ENCODE measurements at places on chromosomes 13 and 19.

GRCh38 chr19:15564534-15565168, 50.4 kb upstream of the CYP4F8 start:
- DNase-seq = no peak

DNA sequence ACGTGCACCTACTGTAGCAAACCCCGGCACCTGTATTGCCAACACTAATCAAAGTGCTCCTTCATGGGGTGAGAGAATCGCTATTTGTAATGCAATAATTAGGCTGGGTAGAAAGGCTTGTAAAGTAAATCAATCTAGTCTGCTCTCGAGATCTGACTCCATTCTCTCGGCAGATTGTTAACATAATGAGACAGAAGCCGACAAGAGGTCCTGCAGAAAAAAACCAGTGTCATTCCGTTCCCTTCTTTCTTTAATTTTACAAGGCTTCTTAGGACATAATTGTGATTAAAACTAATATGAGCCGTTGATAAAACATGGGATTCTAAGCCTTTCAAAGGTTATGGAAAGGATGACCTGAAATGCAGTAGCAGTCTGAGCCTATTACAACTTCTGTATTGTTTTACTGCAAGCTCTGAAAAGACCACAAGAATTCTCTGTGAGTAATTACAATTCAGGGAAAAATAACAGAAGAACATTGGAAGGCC, 530.0 kb downstream of the PCDH9 start:
- DNase-seq = no peak

- DNase-seq = no peak
Measured at GRCh38 chr19:33159149-33159548, 27.2 kb downstream of the WDR88 start.

GRCh38 chr19:30390356-30390988, 18.3 kb downstream of the ZNF536 start:
- DNase-seq = no peak

- no peak for DNase-seq
Measured at GRCh38 chr13:97724450-97724849, 229.0 kb upstream of the IPO5 start.

DNA sequence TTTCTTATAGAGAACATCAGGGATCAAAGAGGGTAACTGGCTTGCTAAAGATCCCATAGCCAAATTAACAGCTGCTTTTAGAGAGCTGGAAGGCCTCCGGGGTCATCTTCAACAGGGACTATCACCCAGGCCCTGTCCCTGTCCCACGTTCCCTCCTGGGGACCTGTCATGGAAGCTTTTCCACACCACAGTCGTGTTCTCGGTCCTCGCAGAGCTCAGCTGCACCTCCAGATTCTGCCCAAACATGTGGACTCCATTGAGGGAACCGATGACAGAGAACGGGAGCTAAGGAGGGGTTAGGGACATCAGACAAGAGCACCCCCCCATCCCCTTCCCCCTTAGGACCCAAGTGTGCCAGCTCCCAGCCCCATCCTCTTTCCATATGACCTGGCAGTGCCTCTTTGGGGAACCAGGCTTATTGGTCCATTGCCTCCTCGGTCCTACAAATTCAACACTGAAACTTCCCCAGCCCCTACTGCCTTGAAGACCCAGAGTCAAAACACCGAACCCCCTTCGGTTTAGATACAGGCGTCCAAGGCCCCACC, 568 bp downstream of the FUZ start:
- no peak for DNase-seq

- no peak for DNase-seq
Measured at GRCh38 chr19:5356428-5356827, 15.8 kb upstream of the PTPRS start.

- DNase-seq = no peak
Measured at GRCh38 chr19:2324220-2324948, 4.0 kb downstream of the LSM7 start.

- no peak for DNase-seq
Measured at GRCh38 chr19:18500376-18500775, 21.5 kb downstream of the ELL start.

DNA sequence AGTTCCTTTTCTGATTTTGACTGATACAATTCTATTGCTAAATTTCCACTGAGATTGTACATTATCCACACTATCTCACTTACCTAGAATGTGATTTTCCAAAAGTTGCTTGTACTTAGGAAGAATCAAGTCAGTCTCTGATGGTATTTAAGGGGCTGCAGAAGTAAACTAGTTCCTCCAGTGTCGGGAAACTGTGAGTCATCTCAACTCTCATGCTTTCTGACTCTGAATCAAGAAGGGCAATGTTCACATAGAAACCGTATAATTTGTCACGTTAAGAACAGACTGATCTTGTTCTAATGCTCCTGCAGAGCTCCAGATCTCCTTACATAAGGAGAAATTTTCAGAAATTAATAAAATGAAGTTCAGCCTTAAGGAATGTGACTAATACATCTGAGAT, 369.3 kb downstream of the KLF5 start:
- no peak for DNase-seq

GRCh38 chr13:31725841-31726240, 13.5 kb upstream of the RXFP2 start:
- no peak for DNase-seq

DNA sequence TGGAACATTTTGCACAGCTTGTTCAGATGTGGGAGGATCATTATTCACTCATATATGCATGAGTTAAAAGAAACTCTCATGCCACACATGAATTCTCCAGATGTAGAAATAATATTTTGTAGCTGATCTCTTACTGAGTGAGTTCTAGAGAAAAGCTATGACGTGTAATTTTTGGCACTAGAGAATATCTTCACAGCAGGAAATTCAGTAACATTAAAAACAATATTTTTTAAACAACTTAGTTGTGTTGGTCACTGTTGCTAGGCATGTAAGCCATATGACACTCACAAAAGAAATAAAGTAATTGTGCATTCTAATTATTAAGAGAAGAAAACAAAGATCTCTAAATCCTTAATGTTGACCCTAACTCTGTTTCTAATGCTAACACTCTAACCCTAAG, 371.4 kb upstream of the SLC10A2 start:
- DNase-seq = no peak

DNA sequence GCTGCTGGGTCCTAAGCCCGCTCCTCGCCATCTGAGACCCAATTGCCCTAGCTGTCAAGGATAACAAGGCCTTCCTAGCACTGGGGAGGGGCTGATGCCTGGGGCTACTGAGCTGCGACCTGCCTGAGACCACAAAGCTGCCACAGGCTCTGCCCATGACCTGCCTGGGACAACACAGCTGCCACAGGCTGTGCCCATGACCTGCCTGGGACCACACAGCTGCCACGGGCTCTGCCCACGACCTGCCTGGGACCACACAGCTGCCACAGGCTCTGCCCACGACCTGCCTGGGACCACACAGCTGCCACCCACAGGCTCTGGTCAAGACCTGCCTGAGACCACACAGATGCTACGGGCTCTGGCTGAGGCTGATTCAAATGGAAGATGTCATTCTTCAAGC, 54.8 kb downstream of the EPS15L1 start:
- no peak for DNase-seq

DNA sequence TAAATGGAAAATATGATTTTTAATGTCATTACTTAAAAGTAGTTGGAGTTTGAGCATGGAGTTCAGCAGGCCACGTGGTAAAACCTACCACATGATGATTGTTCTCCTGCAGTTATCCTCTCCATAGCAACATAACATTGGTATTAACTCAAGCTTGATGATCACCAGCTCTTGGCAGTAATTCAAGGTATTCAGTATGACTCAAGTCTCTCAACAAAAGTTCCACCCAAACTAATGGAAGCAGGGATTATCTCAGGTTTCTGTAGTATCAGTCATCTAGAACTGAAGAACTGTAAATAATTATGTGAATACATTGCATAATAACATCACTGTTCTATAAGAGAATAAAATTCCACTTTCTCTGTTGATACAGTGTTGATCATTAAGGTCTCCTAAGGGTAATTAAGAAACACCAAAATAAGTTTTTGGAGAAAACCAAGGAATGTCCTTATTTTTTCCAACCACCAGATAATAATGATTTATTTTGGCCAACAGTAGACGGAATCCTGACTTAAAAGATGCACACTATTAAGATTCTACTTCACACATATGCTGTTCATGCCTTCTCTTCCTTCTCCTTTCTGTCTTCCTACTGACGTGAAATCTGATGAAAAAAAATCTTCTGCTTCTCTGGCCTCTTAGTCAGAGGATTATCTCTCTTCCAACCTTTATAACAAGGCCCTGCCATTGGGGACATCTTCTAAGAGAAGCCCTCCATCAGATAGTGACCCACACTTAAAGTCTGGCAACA, 1092.3 kb downstream of the EFNB2 start:
- no peak for DNase-seq

DNA sequence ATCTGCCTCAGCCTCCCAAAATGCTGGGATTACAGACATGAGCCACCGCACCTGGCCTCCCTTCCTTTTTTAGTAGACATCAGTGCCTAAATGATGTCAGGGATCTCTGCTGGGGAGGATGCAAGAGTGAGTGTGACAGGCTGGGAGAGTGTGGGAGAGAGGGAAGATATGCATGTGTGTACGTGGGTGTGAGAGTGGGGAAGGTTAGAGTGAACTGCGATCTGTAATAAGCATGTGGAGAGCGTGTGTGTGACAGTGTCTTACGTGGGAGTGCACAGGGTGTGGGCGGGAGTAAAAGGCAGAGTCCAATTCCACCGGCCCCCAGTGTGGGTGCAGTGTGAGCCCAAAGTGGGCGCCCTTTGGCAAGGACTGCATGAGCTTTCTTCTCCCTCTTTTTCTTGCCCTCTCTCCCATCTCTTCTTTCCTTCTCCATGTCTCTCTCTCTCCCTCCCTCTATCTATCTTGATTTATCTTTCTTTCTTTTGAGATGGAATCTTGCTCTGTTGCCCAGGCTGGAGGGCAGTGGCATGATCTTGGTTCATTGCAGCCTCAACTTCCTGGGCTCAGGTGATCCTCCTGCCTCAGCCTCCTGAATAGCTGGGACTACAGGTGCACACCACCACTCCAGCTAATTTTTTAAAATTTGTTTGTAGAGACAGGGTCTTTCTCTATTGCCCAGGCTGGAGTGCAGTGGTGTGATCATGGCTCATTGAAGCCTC, 893 bp upstream of the NPHS1 start:
- no peak for DNase-seq

DNA sequence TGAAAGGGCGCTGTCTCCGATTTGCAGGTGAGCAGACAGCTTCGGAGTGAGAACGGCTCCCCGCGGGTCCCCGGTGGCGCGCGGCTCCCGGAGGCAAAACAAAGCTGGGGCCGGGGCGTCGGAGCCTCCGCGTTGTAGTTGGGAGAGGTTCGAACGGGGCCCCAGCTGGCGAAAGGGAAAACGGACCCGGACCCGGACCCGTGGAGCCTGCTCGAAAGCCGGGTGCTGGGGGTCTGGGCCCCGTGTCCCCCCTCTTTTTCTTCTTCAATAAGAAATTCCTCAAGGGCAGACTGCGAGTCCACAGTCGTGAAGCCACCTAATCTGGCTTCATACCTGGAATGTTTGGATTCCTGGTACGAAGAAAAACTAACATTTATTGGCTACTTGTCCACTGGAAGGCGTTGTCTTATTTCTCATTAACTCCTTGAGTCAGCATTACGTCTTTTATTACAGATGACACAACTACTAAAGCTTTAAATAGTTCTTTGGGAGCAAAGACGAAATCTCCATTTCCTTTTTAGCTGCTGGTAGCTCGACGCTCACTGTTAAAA, 632 bp upstream of the MTIF3 start:
- DNase-seq = peak; percentile 14

DNA sequence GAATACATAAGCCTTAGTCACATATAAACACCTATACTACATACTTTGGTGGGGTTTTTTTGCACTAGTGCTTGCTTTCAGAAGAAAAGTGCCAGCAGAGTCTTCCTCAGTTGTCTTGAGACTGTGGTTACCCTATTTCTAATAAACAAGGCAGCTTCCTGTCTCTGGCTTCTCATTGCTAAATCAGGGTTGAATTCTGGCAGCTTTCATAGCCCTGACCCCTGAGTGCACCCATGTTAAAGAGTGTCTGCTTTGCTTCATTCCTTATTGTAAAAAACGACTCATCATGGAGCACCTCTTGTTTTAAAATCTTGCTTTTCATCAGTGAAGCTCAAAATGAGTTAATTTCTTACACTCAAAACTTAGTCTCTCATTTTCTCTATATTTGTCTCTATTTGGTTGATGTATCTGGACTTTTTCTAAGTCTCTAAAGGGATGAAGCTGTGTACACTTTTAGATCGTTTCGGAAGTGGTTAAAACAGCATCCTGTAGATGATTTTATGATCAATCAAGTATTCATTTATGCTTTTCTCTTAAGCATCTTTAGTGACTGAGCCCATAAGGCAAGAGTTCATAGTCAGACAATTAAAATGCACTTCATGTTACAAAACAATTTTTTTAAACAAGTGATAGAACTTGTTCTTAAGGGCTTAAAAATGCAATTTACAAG, 72.1 kb downstream of the KLF12 start:
- DNase-seq = no peak

- DNase-seq = peak; percentile 35
Measured at GRCh38 chr19:1767464-1767933, 14.2 kb downstream of the ONECUT3 start.

DNA sequence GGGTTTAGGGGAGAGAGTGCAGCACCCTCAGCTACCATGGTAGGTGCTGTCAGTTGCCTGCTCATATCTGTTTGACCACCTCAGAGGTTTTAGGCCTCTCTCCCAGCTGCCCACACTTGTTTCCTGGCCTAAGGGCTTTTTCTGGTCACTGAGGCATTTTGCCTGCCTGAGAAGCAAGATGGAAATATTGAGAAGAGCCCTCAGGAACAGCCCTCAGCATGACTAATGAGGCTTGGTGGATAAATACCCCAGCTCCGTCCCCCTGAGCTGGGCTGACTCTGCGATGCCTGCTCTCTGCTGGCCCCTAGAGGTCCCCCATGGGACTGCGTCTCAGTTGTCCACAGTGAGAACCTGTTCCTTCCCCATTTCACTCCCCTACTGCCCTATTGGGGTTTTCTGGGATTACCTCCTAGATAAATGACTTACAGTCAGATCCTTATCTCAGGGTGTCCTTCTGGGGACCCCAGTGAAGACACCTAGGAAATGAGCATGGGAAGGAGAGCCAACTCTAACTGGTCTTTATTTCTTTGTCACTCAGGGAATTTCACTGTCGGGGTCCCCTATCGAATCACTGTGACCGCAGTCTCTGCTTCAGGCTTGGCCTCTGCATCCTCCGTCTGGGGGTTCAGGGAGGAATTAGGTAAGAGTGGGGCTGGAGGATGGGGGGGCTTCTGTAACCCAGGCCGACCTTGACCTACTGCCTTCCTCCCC, 13.3 kb downstream of the PALM3 start:
- DNase-seq = peak; percentile 72

GRCh38 chr19:32581705-32582179, 752 bp downstream of the PDCD5 start:
- no peak for DNase-seq

- DNase-seq = no peak
Measured at GRCh38 chr13:70408865-70409264, 300.6 kb upstream of the KLHL1 start.

GRCh38 chr19:38375748-38376147, 1.4 kb downstream of the PSMD8 start:
- DNase-seq = no peak

GRCh38 chr19:1356508-1356865, 27.2 kb upstream of the NDUFS7 start:
- no peak for DNase-seq

GRCh38 chr19:2747349-2747748, 7.5 kb upstream of the SLC39A3 start:
- no peak for DNase-seq

- peak; percentile 9 for DNase-seq
Measured at GRCh38 chr13:22114630-22115311, 443.9 kb downstream of the FGF9 start.

- DNase-seq = no peak
Measured at GRCh38 chr19:56110515-56111448, 10.3 kb downstream of the ZNF787 start.
